ENCODE measurements at places on chromosomes 7 and 10.
A peak's percentile ranks its signal among the peaks of the same experiment; 100 is the strongest.

GRCh38 chr7:25246306-25246705, 18.0 kb upstream of the NPVF start:
- DNase-seq = no peak

- no peak for DNase-seq
Observed at GRCh38 chr7:8638076-8638475, 204.7 kb downstream of the NXPH1 start.

DNA sequence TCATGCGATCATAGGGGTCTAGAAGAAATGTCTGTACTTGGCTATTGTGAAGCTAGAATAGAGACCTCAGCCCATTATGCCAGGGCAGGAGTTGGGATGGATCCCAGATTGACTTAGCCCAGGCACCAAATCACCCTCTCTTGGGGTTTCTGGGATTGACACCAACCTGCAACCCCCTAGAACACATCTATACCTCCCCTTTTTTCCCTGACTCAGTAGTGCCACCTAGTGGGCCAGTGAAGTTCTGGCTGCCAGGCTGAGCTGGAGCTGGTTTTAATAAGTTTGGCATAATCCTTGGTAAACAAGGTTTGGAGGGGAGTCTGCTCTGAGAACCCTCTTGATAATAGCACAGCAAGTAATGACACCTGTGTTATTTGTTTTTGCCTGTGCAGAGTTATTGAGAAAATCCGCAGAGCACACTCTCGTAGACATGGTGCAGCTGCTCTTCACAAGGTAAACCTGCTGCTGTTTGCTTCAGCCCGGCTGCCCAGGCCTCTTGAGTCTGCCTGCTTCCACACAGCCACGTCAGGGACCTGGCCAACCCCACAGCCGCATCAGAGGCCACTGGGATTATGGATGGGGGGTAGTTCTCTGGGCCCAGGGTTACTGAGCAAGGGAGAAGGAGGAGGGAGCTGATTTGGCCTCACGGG, 43.3 kb upstream of the NFKB2 start:
- peak; percentile 31 for DNase-seq

DNA sequence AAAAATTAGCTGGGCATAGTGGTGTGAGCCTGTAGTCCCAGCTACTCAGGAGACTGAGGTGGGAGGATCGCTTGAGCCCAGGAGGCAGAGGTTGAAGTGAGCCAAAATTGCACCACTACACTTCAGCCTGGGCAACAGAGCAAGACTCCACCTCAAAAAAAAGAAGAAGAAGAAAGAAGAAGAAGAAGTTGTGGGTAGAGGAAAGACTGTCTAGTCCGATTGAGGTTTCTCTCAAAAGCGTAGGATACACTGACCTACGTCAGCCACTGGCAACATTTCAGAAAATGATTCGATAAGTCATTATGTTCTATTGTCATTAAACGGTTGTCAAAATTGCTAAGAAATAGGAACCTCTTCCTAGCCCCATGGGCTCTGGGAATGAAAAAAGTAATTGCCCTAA, 22.3 kb upstream of the RHBDD2 start:
- no peak for DNase-seq

GRCh38 chr10:73866621-73867020, 7.7 kb downstream of the CAMK2G start:
- no peak for DNase-seq

- DNase-seq = no peak
Observed at GRCh38 chr7:44566680-44567079, 7.0 kb downstream of the DDX56 start.

DNA sequence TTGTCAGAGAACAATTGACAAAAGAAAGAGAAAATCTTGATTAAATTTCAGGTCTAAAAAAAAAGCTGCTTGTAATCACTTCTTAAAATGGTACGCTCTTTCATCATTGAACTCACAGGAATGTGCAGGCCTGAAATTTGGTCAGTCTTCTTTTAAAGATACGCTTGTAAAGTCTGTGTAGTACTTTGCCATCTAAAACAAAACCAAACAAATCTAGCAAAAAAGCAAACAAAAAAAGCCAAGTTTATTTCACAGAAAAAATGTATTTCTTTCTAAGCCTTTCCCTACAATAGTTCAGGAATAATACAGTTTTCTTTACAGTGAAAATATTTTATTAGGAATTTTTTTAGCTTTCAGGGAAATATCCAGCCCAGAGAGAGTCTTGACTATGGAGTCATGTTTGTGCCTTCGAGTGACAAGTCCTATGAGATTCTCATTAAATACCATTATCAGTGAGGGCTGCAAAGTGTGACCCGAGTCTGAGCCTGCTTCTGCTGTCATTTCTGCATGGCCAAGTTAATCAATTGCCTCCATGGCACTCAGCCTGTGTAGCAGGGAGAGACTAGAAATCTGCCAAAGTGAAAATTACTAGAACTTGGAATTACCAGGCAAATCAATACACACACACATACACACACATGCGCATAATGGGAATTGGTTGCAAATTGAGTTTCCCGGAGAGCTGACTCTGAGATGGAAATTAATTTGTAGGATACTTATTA, 172.6 kb downstream of the OTUD1 start:
- DNase-seq = no peak

DNA sequence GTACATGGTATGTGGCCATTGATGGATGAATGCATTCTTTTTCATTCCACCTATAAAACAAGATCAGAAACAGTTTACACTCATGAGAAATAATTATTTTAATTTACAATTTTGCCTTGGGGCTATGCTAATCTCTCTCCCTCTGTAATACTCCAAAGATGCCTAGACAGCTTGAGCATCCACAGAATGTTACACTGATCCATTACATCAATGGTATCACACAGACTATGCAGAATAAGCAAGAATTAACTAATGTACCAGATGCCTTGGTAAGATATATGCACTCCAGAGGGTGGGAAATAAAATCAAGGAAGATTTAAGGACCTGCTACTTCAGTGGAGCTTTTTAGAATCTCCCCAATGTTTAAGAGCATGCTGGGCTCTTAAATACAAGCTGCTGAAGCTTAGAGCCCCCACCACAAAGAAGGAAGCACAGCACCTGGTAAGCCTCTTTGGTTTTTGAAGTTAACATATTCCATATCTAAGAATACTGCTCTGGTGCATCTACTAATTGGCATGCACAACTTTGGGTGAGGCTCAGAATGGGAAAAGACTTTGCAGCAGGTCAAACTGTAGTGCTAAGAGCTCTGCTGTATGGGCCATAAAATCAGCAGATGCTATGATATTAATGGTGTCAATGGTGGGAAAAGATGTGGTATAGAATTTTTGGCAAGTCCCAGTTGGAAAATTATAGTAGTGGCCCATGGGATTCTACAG, 219.6 kb downstream of the SLC25A13 start:
- no peak for DNase-seq

DNA sequence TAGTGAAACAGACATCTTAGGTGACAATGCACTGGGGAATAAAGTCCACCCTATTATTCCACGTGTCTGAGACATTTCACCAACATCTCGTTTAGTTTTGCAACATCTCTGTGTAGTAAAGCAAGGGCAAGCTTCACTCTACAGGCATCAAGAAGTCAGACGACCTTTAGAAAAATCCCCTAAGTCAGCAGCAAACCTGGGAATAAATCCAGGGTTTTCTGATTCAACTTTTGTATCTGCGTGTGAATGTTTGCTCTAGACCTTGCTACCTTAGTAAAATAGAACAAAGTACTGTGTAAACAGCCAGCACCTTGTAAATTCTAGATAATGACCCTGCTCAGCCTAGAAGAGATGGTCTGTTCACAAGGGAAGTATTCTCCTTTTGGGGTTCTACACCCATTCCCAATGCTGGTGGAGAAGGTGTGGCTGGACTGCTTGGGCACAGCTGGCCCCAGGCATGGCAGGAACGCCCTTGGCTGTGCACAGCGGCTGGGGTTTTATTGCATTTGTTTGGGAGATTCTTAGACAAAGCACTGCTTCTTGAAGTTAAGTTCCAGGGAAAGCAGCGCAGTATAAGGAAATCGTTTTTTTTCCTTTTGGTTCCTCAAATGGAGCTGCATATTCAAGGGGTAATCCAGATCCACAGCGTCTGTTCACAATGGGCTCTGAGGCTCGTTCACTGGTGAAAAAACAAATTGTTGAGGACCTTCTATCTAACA, 38.3 kb upstream of the GALNTL5 start:
- no peak for DNase-seq

DNA sequence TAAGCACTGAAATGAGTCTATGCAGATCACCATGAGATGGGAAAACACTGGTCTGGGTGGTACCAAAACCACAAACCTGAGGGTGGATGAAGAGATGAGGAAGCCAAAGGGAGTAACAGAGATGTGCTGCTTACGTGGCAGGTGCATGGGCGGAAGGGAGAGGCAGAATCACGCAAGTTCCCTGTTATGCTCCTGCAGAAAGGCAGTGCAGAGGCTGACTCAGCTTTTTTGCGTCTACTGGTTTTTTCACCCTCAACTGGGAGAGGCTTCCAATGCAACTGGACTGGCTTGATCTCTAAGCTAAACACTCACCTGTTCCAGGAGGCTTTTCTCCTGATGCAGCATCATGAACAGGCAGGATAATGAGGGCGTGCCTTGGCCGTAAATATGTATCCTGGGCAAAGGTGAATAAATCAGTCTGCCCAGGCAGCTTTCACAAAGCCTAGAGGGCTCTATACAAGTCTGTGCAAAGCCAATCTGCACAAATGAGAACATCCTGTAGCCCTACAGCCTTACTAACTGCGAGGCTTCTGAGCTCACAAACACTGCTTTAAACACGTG, 95.4 kb upstream of the AFAP1L2 start:
- DNase-seq = no peak

DNA sequence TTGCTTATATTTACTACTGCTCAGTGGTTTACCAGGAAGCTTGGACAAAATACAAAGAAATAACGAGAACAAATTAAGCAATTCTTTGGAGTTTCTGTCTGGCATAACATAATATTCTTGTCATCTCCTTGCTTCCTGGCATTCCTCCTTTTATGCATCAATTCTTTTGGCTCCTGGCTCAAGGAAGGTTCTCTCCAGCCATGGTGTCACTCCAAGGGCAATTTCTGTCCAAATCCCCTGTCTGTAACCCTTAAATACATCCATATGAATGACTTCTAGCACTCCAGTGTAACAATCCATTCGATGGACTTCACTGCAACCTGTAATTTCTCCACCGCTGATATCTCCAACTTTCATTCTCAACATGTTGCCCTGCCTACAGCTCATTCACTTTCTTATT, 617.7 kb upstream of the ANKRD30A start:
- no peak for DNase-seq

GRCh38 chr7:22728401-22729029, 1.5 kb downstream of the IL6 start:
- DNase-seq = no peak

GRCh38 chr10:132496360-132497062, 41.1 kb upstream of the INPP5A start:
- no peak for DNase-seq

GRCh38 chr10:7322623-7323022, 88.2 kb downstream of the SFMBT2 start:
- DNase-seq = no peak

GRCh38 chr7:105742787-105743186, 133.6 kb downstream of the ATXN7L1 start:
- DNase-seq = no peak

GRCh38 chr10:69961881-69962745, 90.5 kb upstream of the MACROH2A2 start:
- DNase-seq = no peak

GRCh38 chr7:1122832-1123501, 35.1 kb downstream of the GPER1 start:
- DNase-seq = no peak

DNA sequence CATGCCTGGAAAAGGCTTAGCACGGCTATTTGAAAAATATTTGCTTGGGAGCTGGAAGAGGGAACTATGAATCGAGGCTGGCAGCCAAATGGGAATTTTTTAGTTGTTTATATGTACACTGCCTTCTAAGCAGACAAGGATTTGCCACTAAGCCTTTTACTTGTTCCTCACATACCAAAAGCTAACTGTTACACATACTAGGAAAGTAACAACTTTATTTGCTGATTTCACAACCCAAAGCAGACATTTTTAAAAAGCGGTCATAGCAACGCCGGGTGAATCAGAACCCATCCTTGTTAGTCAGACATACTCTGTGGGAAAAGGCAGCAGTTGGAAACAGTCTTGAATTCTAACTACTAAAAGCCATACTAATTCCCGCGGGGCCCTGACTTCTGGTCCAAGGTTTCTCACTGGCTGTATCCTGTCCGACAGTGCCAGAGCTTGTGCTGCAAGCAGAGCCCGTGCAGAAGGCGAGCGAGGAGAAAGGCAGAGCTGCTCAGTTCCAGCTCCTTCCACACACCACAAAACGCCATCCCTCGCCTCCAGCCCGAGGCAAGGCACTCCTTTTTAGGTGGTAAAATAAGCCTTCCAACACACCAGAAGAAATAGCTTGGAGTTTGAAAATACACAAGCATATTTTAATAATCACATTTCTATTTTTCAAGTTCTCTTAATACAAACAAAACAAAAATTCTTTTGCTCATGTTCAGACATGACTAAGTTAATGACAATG, 89.2 kb downstream of the RNF216 start:
- no peak for DNase-seq

GRCh38 chr7:131604841-131605279, 48.4 kb upstream of the PODXL start:
- no peak for DNase-seq

DNA sequence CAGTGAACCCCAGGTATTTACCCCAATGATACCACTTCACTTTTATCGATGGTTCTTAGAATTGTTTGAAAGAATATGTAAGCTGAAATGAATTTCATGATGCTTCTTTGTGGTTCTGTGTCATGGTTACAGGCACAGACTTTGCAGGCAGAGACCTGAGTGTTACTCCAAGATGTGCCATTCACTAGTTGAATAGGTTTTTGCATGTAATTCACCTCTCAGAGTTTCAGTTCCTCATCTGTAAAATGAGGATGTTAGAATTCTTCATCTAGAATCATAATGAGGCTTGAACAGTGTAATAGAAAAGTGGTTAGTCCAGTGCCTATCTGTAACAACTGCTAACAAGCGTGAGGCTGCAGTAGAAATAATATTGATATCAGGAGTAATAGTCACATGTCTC, 54.6 kb downstream of the VSTM2A start:
- DNase-seq = no peak

- DNase-seq = no peak
Observed at GRCh38 chr10:63005246-63005645, 127.9 kb upstream of the NRBF2 start.

- no peak for DNase-seq
Observed at GRCh38 chr10:102492983-102493382, 9.5 kb downstream of the ACTR1A start.

DNA sequence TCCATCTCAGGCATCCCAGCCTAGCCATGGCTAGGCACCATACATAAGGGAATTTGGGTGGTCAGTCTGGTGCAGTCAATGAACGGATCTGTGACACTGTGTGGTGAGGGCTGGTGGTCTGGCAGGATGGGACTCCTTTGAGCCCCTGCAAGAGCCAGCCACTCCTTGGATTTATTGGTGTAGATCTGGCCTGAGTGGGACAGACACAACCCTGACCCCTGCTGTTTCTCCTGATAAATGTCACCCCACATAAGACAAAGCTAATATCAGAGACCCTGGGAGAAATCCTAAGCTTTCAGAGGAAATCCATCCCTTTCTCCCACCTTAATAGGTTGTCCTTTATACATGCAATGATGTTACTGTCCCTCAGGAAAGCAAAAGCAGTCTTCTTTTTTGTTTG, 2.3 kb downstream of the FBXO24 start:
- DNase-seq = no peak
